CD4-positive, alpha-beta T cell treated with Interleukin-15 for 1 hour (primary cell): ENCODE measurements at places on chromosomes 6 and 20.

GRCh38 chr6:6863970-6864639 is 243.7 kb upstream of the RREB1 start:
- DNase-seq: no peak

GRCh38 chr6:168554472-168554871 is 113.5 kb downstream of the SMOC2 start:
- DNase-seq: no peak

- DNase-seq: no peak
Measured at GRCh38 chr6:137350857-137351256, 131.7 kb upstream of the IFNGR1 start.

DNA sequence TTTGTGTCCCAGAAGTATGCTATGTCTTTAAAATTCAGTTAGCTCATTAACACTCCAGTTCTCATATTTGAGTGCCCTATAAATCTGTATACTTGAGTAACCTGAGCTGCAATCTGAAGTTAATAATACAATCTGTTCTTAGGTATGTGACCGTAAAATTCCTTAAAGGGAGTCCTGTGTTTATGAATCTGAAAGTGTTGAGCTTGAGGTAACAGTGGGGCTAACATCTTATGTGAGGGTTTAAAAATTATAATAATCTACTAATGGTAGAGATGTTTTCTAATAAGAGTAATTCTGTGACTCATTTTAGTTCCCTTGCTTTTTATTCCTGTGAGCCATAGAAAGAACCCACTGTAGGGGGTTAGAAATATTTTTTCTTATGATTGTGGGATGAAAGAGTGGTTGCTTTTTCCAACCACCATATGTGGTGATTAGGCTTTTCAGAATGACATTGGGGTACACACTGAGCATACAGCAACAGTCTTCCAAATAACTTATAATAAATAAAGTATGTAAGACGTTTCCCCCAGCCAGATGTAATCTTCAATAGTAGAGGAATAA is 121.2 kb downstream of the BCKDHB start:
- DNase-seq: no peak
